Kidney (tissue), 22 donors: ENCODE measurements at places on chromosomes 7 and 10. TPM values are rescaled to one million over a fixed set of nuclear protein-coding genes. Genes with fewer than 3 reads are reported as not detected.

GRCh38 chr7:27586825-27587224 lies 75.9 kb downstream of the HIBADH start:
- no peak overlapping the region for H3K27ac ChIP-seq
- no peaks in the 10 kb centered on the region for H3K27me3 ChIP-seq
- peaks cover 3% of the 10 kb centered on the region for H3K4me1 ChIP-seq
- peak; percentile 11 for DNase-seq
- no peak overlapping the region for H3K4me3 ChIP-seq

GRCh38 chr7:92826258-92826938 lies 10.0 kb downstream of the CDK6 start:
- H3K4me1 ChIP-seq: peaks cover 6% of the 10 kb centered on the region
- H3K27me3 ChIP-seq: no peaks in the 10 kb centered on the region
- no peak for DNase-seq
- H3K4me3 ChIP-seq: no peak overlapping the region
- H3K27ac ChIP-seq: no peak overlapping the region

DNA sequence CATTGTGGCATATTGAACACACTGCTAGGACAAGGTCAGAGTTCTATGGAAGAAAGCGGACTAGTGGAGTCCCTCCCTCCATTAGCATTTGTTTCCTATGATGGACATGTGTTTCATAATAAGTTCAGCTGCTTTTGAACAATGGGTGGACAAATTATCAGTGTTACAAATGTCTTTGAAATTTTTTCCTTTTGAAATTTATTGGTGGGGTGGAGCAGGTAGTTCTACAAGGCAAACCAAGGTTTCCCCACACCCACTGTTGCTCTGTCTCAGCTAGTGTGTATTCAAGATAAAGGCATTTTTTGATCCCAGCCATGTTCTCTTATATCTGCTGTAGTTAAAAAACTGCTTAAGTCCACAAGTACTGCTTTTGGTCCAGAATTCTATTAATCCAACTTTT lies 79.9 kb downstream of the MALSU1 start:
- H3K4me3 ChIP-seq: no peak overlapping the region
- H3K27ac ChIP-seq: no peak overlapping the region
- H3K27me3 ChIP-seq: no peaks in the 10 kb centered on the region
- no peaks in the 10 kb centered on the region for H3K36me3 ChIP-seq
- no peak for DNase-seq

GRCh38 chr10:98624963-98625362 lies 178.2 kb upstream of the HPS1 start:
- no peaks in the 10 kb centered on the region for H3K4me1 ChIP-seq
- no peak overlapping the region for H3K27ac ChIP-seq
- H3K27me3 ChIP-seq: no peaks in the 10 kb centered on the region
- no peak for DNase-seq

- H3K4me1 ChIP-seq: no peaks in the 10 kb centered on the region
- no peaks in the 10 kb centered on the region for H3K27me3 ChIP-seq
- no peak overlapping the region for H3K4me3 ChIP-seq
- no peak for DNase-seq
- H3K27ac ChIP-seq: no peak overlapping the region
These were observed 553.8 kb downstream of the GRM8 start for GRCh38 chr7:126698909-126699308.

- DNase-seq: no peak
- no peaks in the 10 kb centered on the region for H3K36me3 ChIP-seq
- H3K4me1 ChIP-seq: no peaks in the 10 kb centered on the region
- no peaks in the 10 kb centered on the region for H3K27me3 ChIP-seq
These were observed 113.1 kb downstream of the PARP12 start for GRCh38 chr7:139949629-139950028.

DNA sequence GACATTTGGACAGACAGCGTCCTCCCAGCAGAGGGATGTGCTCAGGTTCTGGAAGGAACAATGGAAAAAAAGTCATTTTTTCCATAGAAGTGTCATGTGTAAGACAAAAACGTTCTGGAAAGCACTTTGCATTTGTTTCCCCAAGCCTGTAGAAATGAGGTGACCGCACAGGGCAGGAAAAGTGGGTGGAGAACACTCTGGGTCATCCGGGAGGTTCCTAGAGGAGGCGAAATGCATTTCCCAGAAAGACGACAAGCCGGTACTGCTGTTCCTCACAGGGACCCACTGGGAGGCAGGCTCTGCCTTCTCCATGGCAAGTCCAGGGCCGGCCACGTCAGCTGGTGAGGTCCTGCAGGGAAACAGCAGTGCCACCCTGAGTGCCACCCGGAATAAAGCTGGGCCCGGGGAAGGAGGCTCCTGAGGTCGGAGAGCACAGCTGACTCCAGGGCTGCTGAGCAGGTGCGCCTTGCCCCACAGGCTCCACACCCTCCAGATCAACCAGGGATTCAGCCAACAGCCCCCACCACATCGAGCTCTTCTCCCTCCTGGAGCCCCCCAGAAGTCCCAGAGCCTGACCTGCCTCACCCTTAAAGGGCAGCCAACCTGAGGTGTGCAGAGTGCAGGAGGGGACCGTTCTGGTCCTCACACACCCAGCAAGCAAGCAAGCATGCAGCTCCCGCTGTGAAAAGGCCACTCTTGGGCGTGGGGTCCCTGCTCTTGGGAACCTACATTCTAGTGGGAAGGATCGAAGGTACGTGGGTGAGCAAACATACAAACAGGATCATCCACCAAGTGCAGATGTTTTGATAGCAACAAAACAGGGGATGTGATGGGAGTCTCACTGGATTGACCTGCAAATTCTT lies 28.8 kb upstream of the INPP5A start:
- no peak overlapping the region for H3K4me3 ChIP-seq
- no peaks in the 10 kb centered on the region for H3K27me3 ChIP-seq
- H3K36me3 ChIP-seq: no peaks in the 10 kb centered on the region
- DNase-seq: peak; percentile 44

DNA sequence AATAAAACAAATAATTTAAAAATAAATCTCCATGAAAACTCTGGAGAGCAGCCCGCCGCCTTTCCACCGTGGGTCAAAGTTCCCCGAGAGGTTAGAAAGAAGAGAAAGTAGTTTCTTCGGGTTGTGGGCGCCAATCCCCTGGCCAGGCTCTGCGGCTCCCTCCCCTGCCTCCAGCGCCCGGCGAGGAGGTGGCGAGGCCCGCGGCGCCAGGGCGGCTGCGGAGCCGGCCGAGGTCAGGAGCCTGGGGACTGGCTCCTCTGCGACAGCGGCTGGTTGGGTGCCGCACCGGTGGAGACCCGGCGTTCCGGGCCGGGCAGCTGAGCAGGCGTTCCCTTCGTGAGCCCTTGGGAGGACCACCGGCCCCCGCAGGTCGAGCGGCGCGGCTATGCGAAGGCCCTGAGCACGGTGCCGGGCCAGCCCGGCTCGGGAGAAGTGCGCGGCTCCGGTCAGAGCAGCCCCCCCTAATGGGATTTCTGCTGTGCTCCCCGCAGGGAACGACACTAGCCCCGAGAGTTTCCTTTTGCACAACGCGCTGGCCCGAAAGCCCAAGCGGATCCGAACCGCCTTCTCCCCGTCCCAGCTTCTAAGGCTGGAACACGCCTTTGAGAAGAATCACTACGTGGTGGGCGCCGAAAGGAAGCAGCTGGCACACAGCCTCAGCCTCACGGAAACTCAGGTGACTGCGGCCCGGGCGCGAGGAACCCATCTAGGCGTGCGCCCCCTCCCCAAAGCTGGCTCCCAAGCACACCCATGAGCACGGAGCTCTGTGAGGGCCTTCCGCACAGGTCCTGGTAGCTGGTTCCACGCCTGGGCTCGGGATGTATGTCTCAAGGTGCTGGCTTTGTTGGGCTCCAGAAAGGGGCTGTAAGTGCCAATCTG lies 2.8 kb downstream of the EMX2 start:
- peak overlapping the region; percentile 91 for H3K27ac ChIP-seq
- H3K4me1 ChIP-seq: peaks cover 5% of the 10 kb centered on the region
- H3K36me3 ChIP-seq: no peaks in the 10 kb centered on the region
- no peak for DNase-seq

GRCh38 chr10:77577666-77578229 lies 59.9 kb downstream of the KCNMA1 start:
- H3K27ac ChIP-seq: no peak overlapping the region
- no peaks in the 10 kb centered on the region for H3K36me3 ChIP-seq

GRCh38 chr10:13885238-13885990 lies 298.6 kb downstream of the PRPF18 start:
- H3K27ac ChIP-seq: no peak overlapping the region
- no peaks in the 10 kb centered on the region for H3K36me3 ChIP-seq
- H3K4me1 ChIP-seq: peaks cover 5% of the 10 kb centered on the region
- DNase-seq: no peak

GRCh38 chr10:112520914-112521313 lies 73.9 kb downstream of the VTI1A start:
- H3K4me3 ChIP-seq: no peak overlapping the region
- no peak overlapping the region for H3K27ac ChIP-seq
- no peaks in the 10 kb centered on the region for H3K27me3 ChIP-seq
- no peaks in the 10 kb centered on the region for H3K36me3 ChIP-seq
- DNase-seq: no peak

DNA sequence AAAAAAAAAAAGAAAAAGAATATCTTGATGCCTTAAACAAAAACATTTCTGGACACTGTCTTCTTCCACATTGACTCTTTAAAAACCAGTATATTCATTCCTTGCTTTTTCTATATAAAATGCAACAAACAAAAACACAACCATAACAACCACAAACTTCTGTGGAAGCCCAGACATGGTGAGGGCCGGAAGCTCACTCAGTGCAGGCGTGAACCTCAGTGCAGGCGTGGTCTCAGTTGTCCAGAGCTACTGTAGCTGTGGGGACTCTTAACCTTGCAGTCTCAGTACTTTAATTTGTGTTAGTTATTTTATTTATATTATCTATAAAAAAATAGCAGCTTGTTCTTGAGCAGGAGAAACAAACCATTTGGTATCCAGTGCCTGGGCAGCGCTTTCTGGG lies 131.8 kb downstream of the DOCK1 start:
- H3K27ac ChIP-seq: no peak overlapping the region
- H3K4me1 ChIP-seq: no peaks in the 10 kb centered on the region
- no peaks in the 10 kb centered on the region for H3K27me3 ChIP-seq
- DNase-seq: no peak

DNA sequence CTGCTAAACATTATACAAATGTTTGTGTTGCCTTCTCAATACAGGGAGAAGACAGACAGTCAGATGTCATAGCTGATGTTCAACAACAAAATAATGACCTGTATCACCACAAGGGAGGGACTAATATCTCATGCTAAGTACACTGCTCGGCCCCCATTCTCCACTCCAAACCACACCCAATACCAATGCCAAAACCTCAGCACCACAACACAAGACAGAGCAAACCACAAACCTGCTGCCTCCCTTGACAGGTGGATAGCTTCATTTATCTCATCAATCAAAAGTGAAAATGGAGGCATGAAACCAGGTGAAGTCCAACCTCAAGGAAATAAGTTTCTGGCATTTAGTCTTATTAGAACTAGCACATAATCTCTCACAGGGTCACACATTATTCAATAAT lies 109.5 kb downstream of the PARD3 start:
- H3K27ac ChIP-seq: peak overlapping the region; percentile 28
- H3K27me3 ChIP-seq: no peaks in the 10 kb centered on the region
- no peaks in the 10 kb centered on the region for H3K36me3 ChIP-seq
- no peak overlapping the region for H3K4me3 ChIP-seq
- H3K4me1 ChIP-seq: no peaks in the 10 kb centered on the region
- no peak for DNase-seq

DNA sequence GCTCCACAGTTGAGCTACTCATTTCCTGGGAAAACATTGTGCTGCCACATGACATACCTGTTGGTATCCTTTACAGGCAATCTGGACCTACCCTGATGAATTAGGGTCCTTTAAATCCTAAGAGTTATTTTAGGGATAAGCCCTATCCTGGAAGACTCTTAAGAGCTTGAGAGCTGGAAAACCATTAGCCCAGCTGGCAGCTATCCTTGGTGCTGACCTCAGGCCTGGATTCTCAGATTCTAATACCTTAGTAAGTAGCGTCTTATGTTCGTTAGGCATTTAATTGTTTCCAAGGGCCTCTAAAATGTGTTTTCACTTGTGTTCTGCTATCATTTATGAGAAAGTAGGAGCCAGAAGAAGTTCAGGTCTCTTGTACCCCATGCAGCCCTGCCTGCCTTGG lies 93.0 kb upstream of the SORCS3 start:
- H3K4me1 ChIP-seq: no peaks in the 10 kb centered on the region
- no peaks in the 10 kb centered on the region for H3K36me3 ChIP-seq
- no peak overlapping the region for H3K27ac ChIP-seq
- DNase-seq: no peak
- no peaks in the 10 kb centered on the region for H3K27me3 ChIP-seq

Gene ZNF282
- 24.5 TPM for total RNA-seq

DNA sequence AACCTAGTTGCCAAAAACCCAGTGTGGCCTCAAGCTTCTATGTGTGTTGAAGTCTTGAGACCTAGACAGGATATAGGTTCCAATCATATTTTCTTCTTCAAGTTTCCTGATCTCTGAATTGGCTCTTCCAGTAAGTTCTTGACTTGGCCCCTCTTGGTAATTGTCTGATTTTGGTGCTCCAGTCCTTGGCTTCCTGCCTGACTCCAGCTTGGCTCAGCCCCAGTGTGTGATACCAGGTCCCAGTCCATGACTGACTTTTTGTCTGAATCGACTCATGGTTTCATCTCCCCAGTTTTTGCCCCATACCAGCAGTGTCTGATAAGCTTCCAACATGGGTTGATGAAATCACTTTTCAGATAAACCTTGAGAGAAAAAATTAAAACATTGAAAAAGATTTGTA lies 72.3 kb downstream of the FAS start:
- H3K27ac ChIP-seq: no peak overlapping the region
- H3K36me3 ChIP-seq: no peaks in the 10 kb centered on the region
- H3K4me1 ChIP-seq: no peaks in the 10 kb centered on the region
- no peaks in the 10 kb centered on the region for H3K27me3 ChIP-seq

- DNase-seq: no peak
- H3K4me3 ChIP-seq: no peak overlapping the region
- no peaks in the 10 kb centered on the region for H3K27me3 ChIP-seq
- no peak overlapping the region for H3K27ac ChIP-seq
- H3K4me1 ChIP-seq: no peaks in the 10 kb centered on the region
- no peaks in the 10 kb centered on the region for H3K36me3 ChIP-seq
These were observed 41.3 kb upstream of the AGMO start for GRCh38 chr7:15603124-15603523.

DNA sequence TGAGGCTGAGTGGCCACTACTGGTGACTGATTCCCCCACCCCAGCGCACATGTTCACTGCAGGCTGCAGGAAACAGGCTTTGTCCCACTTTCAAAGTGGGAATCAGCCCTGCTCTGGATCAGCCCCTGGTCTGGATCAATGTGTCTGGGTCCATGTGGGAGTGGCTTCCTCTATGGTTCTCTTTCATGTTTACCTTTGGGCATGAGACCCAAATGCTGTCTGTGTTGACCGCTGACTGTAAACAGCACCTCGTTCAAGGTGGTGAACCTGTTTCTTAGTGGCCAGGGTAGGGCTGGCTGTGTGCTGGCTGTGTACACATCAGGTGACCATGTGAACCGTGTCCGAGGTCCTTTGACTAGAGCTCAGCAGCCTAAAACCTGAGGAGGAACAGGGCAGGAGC lies 121.8 kb downstream of the CAMK1D start:
- no peak for DNase-seq
- H3K27me3 ChIP-seq: no peaks in the 10 kb centered on the region
- H3K4me3 ChIP-seq: no peak overlapping the region
- no peak overlapping the region for H3K27ac ChIP-seq
- no peaks in the 10 kb centered on the region for H3K4me1 ChIP-seq
- H3K36me3 ChIP-seq: no peaks in the 10 kb centered on the region
